ENCODE measurements at places on chromosomes 1 and 21. TPM values are rescaled to one million over a fixed set of nuclear protein-coding genes. Genes with fewer than 3 reads are reported as not detected.
A peak's percentile ranks its signal among the peaks of the same experiment; 100 is the strongest.

KCNQ4 gene
- 0.71 TPM for total RNA-seq

TNFRSF18 gene
- total RNA-seq = 2.1 TPM

OR2T29 gene
- total RNA-seq = not detected

DNA sequence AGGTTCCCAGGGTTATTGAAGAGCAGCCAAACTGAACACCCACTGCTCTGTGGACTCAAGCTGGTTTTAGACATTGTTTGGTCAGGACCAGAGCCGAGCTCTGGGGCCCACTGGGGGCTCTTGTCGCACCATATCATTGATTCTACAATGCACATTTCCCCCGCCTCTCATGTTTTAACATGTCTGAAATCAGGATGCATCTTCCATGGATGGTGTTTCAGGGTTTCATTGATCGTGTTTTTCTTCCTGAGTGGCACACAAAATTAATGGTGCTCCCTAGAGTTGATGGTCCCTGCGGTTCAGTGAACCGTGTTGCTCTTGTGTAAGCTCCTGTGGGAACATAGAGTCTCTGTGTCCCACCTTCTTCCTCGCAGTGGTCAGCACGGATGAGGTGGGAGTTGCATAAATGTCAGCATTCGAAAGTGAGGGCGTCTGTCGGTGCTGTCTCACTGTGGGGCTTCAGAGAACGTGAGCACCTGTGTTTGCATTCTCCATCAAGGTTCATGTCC is 38.3 kb downstream of the GALNT2 start:
- no peak for DNase-seq

AADACL4 gene
- not detected for total RNA-seq

KIF26B gene
- 2.1 TPM for total RNA-seq

GPR25 gene
- total RNA-seq = not detected

GRCh38 chr1:17149771-17150170 is 30.5 kb upstream of the PADI2 start:
- DNase-seq = no peak

- no peak for DNase-seq
Observed at GRCh38 chr1:43238991-43239469, 30.8 kb upstream of the TMEM125 start.

DNA sequence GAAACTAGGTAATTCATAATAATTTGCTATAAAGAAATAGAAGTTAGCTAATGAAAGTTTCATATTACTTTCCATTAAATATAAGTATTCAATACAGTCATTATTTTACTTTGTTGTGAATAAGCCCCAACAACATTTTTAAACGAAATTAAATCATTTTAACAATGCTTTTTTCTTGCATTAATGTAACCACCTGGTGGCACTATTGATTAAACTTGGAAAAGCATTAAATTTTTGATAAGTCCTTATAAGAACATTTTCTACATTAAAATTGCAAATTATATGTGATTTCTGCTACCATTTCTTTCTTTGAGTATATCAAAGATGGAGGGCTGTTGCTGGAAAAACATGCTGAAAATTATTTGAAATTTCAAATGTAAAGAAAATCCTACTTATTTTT is 918.8 kb upstream of the TMPRSS15 start:
- DNase-seq = no peak

DNA sequence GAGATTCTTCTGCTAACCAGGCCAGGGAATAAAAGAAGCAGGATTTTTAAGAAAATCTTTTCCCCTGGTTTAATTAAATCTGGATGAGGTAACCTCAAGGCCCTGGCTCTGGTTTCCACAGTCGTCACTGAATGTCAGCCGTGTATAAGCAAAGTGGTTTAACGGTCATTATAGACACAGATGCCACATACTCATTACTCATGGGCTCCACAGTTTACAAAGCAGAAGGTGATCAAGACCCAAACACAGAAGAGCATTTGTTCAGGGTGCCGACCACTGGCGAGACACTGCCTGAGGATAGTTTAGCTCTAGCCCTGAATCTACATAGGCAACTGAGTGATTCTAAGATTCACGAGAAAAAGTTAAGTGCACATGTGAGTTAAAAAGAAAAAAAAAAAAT is 27.8 kb upstream of the RAP1GAP start:
- no peak for DNase-seq

DNA sequence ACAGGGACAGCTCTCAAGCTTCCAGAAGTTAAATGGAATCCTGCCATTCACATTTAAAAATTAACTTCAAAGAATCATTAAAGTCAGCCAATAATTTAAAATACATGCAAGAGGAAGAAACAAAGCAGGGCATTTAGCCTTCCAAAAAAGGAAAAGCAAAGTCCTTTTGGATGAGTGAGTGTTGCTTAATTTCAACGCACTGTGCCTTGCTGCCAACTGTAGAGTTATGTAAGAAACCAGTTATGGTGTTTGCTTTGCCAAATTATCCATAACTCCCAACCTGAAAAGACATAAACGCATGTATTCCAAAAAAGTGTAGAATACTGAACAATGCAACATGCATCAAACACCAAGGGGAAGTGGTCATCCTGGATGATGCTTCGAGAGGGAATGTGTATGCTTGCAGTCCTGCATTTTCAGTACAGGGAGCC is 16.1 kb upstream of the KCNE1 start:
- DNase-seq = no peak

HSPB7 gene
- 2.4 TPM for total RNA-seq

- DNase-seq = peak; percentile 78
Observed at GRCh38 chr1:90707363-90707710, 9.8 kb downstream of the BARHL2 start.

ITLN1 gene
- total RNA-seq = 1.2 TPM

OXCT2 gene
- 1.1 TPM for total RNA-seq

AZIN2 gene
- 3.1 TPM for total RNA-seq

DNA sequence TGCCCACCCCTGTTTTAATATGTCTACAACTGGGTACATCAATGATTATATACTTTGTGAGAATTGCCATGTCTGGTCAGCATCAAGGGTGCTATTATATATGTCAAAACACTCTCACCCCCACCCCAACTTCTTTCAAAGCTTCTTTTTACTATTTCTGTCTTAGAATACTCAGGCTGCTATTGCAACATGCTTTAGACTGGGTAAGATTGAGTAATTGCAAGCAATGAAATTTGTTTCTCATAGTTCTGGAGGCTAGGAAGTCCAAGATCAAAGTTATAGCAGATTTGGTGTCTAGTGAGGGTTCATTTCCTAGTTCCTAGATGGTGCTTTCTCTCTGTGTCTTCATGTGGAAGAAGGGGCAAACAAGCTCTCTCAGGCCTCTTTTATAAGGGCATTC is 100.5 kb upstream of the KCNK1 start:
- no peak for DNase-seq

- DNase-seq = peak; percentile 22
Observed at GRCh38 chr1:47720111-47720510, 277.1 kb downstream of the TRABD2B start.

- DNase-seq = no peak
Observed at GRCh38 chr1:179509384-179509783, 66.4 kb downstream of the NPHS2 start.

EPHA2 gene
- 23.6 TPM for total RNA-seq

L1TD1 gene
- 0.71 TPM for total RNA-seq

DNA sequence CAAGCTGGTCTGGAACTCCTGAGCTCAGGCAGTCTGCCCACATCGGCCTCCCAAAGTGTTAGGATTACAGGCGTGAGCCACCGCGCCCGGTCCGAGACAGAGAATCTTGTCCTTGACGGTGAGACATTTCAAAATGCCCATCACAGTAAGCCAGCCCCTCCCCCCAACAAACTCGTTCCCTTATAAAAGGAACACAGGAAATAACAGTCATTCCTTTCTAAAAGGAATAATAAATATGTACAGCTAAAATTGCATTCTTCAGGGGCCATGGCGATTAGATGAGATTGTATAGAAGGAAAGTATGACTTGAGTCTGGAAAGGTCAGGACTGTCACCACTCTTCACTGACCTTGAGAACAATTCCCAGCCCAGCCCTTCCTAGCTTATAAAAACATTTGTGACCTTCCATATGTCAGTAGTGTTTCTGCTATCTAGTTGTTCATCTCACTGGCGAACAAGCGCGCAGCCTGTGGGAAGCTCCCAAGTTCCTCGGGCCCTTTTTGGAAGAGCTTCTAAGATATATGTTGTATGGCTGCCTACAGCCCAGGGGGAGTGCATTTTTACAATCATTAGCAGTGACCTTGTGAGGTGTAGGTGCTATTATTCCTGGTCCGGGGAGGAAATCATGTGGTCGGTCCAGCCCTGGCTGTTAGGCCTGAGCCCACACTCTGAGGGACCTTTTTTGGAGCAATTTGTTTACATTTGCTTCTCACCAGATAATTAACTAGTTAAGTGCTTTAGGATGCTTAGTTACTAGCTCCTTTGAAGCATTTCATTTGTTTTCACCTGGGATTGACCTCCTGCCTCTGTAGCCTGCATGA is 8.7 kb downstream of the SZRD1 start:
- no peak for DNase-seq

HIVEP3 gene
- total RNA-seq = 13.0 TPM

- DNase-seq = no peak
Observed at GRCh38 chr1:242870966-242871365, 346.5 kb upstream of the PLD5 start.

GBP2 gene
- total RNA-seq = 99.9 TPM

- no peak for DNase-seq
Observed at GRCh38 chr1:100423832-100424337, 71.6 kb downstream of the CDC14A start.

GRCh38 chr1:239826211-239826610 is 265.5 kb upstream of the FMN2 start:
- DNase-seq = no peak

DNA sequence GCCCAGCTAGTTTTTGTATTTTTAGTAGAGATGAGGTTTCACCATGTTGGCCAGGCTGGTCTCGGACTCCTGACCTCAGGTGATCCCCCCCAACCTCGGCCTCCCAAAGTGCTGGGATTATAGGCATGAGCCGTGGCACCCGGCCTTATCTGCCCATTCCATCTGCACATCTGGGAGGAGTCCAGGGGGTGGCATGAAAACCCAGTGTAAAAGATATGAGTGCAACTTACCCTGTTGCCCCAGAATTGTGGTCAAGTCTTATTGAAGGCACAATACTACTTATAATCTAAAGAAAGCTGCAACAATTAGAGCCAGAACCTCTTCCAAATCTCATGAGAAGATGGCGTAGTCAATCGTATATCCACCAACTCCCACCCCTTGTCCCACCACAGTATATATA is 18.4 kb downstream of the CTXND2 start:
- no peak for DNase-seq

MAN1C1 gene
- total RNA-seq = 18.4 TPM

DNA sequence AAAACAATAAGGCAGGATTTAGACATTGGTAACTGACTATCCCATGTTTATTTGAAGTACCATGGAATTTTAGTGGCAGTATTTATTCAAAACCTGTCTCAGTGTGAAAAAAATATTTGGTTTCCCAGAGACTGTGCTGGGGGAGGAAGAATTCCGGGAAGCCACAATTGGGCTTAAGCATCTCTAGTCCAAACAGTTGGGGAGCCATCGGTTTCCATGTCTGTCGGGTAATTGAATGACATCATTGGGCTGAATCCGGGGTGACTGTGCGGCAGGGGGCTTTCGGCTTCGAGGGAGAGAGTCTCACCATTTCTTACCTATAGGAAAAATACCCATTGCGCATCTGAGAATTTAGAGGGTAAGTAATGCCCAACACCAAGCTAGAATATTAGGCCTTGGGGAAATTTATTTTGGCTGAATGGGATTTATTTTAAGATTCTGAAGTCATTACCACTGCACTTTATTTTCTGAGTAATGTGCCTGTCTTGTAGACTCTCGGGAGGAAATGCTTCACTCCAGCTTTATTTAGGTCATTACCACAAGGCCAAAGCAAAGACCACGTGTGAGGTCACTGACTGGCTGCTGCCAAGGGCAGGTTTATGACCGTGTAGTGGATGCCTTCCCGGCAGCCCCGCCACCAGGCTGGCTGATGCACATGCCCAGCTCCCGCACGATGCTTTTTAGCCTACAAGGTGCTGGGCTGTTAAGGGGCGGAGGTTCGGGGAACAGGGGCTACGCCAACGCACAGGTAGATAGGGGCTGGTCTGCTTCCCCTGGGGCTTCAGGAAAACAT is 23.1 kb upstream of the UMODL1 start:
- DNase-seq = no peak

- DNase-seq = peak; percentile 90
Observed at GRCh38 chr1:6246497-6247467, 2.8 kb downstream of the HES3 start.

- no peak for DNase-seq
Observed at GRCh38 chr1:165431079-165431478, 13.8 kb downstream of the RXRG start.

- no peak for DNase-seq
Observed at GRCh38 chr1:65265296-65265650, 44.1 kb upstream of the DNAJC6 start.

KLF17 gene
- total RNA-seq = 0.33 TPM

CFHR3 gene
- total RNA-seq = not detected

DNA sequence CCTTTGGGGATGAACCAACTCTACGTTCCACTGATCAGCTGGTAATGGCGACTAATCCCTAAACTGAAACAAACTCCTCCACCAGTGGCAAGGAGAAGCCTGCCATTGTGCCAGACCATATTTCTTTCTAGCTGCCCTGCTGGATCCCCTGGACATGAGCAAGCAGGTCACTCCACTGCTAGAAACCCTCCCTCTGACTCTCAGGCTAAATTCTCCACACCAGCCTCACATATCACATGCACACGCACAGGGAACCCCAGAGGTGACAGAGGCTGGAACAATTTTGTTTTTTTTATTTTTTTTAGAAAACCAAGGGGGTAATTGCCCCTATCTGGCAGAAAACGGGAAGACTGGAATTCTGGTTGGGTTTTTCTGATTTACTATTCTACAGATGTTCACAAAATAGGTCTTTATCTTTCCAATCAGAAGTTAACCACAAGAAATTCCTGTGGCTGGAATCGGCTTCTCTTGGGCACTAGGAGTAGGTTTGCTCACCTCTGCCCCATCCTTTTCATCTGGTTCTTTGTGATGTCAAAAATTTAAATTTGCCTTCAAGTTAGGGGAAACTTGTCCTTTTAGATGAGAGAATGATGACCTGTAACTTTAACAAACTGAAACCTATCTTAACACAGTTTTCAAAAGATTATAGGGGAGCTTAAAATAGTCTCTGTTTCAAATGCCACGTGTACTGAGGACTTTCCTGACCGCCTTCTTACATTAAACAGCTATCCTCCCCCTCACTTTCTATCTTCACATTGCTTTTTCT is 258.1 kb downstream of the SDCCAG8 start:
- DNase-seq = no peak

GRCh38 chr1:156808186-156809030 is 8.2 kb downstream of the SH2D2A start:
- no peak for DNase-seq

CAMK1G gene
- 0.30 TPM for total RNA-seq

DNA sequence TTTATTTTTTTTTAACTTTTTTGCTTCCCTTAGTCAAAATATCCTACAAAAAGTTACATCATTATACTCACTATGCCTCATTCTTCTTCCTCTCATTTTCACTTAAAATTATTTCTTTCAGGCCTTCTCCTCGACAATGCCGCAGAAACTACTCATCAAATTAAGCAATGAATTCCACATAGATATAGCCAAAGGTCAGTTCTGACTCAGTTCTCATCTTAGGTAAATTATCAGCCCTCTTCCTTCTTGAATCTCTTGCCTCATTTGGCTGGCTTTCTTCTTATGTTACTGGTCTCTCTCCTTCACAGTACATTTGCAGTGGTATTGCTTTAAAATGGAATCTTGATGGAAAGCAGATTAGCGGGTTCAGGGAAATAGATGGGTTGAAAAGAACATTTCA is 260.7 kb upstream of the BRINP3 start:
- DNase-seq = no peak

GRCh38 chr1:64745986-64746940 is 1.4 kb downstream of the RAVER2 start:
- DNase-seq = no peak

COL11A1 gene
- total RNA-seq = 0.46 TPM

CYP4A11 gene
- not detected for total RNA-seq

GRCh38 chr1:119898530-119898929 is 2.2 kb upstream of the ADAM30 start:
- no peak for DNase-seq

NCAM2 gene
- total RNA-seq = 7.6 TPM

All from upper lobe of left lung (tissue), 6 donors.